GF-D8 (cell line): ENCODE measurements at places on chromosomes 2 and 18.

DNA sequence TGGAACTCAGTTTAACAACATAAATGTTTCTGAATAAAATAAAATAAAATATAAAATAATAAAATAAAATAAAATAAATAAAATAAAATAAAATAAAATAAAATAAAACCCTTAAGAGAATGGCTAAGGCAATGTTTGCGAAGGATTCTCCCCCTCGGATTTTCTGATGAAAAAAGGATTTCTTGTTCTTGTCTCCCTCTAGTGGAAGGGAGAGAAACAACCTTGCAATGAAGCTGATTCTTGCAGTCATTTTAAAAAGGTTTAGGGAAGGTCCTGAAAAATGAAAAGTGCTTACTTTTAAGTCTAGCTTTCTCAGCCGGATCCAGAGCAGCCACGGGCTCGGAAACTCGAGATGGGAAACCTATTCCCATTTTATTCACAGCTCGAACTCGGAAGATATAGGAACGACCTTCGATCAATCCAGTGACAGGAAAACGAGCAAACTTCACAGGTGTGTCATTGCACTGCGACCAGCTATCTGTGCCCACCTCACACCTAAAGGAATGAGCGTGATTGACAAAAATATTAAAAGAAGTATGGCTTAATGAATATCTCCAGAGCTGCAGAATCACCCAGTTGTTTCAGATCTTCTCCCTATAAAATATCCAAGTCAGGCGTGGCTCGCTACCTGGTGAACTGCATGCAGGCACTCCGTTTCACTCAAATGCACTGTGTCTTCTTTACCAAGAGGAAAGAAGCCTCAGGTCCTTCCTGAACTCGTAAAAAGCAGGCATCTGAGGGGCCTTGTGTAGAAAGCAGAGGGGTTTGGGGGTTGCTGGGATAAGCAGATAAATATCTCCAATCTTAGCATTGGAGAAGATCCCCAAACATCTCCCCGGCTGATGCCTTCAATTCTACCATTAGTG, 68.1 kb downstream of the MYOM1 start:
- no peak for DNase-seq

DNA sequence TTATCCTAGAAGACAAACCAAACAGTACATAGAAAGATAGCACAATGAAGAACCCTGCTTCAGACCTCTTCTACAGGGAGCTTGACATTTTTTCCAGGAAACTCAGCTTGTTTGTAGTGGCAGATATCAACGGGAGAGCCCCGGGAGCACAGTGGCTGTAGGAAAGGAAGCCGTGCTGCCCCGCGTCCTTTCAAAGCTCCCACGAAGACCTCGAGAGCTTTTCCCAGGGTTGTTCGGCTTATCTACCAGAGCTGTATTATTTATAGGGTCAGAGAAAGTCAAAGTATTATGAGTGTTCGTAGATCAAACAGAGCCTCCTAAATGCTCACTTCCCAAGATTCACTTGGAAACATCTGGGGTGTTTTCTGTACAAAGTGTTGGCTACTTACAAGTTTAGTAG, 167.1 kb upstream of the COPS8 start:
- DNase-seq: no peak

DNA sequence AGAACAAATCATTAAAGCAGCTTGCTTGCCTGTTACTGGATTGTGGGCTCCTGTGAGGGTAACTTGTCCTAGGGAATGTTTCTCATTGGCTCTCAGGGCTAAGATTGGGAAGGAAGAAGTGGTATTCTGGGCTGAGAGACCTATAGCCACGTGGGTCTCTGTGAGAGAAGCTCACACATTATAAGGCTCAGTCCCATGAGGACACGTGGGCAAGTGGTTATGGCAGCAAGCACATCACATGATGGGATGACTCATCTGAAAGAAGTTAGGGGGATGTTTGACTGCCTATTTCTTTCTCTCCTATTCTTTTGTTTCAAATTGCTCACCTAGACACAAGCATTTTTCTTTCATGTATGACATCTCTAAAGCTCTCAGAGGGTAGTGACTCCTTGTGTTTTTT, 418.0 kb upstream of the ST6GAL2 start:
- DNase-seq: no peak

DNA sequence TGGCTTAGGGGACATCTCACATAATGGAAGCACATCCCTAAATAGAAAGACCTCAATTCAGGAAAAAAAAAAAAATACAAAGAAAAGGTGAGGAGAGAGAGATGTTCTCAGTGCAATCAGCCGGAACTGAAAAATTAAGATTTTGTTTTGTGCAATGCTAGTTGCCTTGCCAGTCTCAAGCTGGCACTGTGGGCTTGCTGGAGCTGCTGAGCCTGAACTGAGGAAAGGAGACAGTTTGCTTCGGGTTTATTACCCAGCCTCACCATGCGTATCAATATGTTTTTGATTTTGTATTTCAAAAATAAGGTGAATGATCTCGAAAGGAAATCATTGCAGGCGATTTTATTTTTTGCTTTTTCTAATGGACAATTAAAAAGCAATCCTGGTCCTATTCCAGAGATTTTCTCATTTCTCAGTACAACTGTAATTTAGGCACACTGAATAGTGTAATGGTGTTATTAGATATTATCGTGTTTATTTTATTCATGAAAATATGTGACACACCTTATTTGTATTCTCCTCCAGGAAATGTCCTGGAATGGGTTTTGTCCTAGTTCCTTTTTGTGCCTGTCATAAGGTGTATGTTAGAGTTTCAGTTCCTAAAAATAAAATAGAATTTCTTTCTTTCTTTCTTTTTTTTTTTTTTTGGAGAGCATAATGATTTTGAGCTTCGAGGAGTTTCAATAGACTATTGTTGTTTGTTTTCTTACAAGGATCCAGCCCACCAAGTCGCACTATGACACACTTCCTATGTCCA, 72.8 kb upstream of the ZEB2 start:
- no peak for DNase-seq

DNA sequence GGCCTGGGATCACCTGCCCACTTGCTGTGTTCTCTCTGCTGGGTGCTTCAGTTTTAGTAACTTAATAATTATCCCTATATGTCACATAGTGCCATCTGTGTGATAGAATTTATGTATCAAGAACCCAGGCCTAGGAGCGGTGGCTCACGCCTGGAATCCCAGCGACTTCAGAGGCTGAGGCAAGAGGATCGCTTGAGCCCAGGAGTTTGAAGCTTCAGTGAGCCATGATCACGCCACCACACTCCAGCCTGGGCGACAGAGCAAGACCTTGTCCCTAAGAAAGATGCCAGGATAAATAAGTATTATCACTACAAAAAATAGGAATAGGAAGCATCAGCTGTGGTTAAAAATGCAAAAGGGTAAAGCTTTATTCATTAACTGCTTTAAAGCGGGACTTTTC, 240.8 kb downstream of the FAM210A start:
- DNase-seq: no peak

- DNase-seq: no peak
These were observed 2.9 kb downstream of the LRATD1 start for GRCh38 chr2:14635391-14635871.

DNA sequence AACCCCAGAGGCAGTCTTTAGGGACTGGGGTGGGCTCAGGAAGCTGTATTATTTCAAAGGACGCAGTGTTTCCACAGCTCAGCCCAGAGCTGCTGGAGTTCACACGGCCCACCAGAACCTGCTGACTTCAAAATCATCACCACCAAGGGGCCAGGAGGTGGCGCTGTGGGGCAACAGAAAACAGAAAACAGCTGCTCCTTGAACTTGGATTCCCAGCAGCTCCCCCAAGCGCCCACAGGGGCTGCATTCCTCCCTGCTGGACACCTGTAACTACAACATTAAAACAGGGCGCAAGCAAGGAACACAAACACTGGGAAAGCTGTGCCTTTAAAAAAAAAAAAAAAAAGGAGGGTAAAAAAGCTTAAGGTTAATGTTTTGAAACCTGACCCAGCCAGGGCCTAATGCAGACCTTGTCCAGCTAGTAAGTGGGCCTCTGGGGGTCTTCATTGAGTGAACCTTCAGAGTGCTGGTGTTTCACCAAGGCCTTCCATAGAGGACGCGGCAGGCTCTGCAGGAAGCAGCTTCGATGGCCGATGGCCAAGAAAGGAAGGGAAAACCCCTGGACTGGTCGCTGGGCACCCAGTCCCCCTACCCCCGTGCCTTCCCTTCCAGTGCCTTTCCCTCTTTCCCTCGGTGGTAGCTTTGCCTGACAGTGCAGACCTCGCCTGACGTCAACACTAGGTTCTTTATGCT, 25.9 kb downstream of the MLPH start:
- peak; percentile 10 for DNase-seq

GRCh38 chr2:168848225-168848624, 42.0 kb downstream of the SPC25 start:
- no peak for DNase-seq

DNA sequence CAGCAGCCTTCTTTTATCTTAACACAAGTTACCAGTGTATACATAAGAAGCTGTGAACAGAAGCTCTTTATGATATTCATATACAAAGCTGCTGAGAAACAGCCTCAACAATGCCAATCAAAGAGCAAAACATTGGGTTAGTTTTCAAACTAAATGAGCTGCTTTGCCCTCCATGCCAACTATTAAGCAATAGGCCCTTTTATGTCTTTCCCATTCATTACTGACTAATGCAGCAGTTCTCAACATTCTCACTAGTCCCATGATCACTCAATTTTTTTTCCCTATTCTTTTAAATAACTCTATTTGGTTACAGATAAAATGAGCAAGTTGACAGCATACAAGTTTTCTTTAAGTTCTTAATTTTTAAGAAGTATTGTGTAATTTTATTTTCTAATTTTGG, 57.9 kb upstream of the FRZB start:
- no peak for DNase-seq

DNA sequence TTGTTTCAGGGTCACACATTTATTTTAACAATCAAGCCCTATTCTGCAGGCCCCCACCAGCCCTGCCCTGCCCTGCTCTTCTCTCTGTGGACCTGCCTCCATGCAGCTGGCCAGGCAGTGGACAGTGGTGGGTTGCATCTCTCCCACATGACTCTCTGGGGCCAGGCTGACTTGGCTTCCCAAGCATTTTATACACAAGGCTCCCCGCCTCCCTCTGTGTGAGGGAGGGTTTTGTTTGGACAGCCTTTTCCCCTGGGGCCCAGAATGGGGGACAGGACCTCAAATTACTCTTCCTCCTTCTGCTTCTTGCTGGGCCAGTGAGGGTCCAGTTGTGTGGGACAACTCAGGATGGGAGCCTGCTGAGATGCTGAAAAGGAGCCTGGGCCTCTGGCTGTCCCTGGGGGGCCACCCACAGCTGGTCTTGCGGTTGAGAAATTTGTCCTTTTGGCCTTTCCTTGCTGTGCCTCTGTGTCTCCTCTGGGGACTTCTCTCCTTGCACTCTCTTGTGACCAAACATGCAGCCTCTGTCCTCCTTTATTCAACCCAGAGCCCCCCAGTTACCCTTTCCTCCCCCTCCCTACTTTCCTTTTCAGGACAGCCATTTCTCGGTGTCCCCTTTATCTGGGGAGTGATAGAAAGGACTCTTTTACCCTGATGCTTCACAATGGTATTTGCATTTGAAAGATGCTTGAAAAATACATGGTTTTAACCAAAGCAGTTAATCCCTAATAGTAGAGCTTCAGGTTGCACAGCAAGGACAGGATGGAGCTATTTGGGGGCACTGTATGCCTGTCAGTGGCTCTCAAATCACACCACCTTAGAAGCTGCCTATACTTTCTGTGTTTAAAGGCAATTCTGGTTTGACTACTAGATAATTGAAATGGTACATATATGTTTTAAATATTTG, 151.1 kb downstream of the FHOD3 start:
- no peak for DNase-seq
